ENCODE measurements at places on chromosomes 12 and 14.

DNA sequence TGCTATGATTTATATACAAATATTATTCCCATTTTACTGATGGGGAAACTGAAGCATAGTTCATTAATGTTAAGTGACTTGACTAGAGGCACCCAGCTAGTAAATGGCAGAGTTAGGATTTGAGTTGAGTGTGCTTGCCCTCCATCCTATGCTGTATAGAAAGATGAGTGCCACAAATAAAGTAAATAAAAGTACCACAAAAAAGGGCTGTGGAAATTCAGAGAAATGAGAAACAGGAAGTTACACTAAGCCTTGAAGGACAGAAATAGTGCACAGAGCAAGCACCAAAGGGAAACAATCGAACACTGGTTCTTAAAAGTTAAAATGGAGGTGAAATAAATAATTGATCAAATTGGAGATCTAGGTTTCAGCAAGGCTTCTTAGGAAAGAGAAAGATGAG lies 9.2 kb upstream of the ABCD2 start:
- DNase-seq = no peak

GRCh38 chr14:71070169-71070568 lies 162.9 kb downstream of the PCNX1 start:
- no peak for DNase-seq

GRCh38 chr14:94569381-94570001 lies 8.2 kb downstream of the SERPINA4 start:
- DNase-seq = no peak

DNA sequence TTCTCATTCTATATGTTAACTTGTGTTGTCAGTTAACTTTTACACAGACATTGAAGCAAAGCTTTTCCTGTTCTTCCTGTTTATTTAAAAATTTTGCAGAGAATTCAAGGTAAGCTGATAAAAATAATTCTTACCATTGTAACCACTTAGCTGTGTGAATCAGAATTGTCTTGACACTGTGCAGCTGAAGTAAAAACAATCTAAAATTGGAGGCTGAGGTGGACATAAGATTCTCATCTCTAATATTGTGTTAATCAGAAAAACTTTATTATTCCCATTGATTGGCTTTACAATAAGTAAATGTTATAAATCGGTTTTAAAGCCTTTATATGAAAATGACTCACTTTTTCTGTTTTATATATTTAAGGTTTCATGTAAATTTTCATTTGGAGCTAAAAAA lies 240.3 kb upstream of the PLEKHG7 start:
- DNase-seq = no peak

DNA sequence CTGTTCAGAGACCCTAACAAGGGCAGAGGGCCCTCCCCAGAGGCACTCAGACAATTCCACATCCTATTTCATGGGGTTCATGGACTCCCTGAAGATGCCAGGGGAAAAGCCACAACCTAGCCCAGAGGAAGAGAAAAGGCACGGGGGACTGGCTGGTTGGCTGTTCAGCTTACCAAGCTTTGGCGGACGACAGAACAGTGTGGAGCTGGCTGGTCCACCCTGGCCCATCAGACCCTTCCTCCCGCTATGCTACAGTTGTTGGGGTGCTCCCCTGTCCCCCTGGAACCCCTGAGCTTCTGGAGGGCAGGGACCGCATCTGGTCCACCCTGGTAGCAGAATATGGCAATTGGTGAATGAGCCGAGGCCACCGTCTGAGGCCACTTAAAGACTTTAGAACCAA lies 6.3 kb downstream of the TESC start:
- DNase-seq = no peak

DNA sequence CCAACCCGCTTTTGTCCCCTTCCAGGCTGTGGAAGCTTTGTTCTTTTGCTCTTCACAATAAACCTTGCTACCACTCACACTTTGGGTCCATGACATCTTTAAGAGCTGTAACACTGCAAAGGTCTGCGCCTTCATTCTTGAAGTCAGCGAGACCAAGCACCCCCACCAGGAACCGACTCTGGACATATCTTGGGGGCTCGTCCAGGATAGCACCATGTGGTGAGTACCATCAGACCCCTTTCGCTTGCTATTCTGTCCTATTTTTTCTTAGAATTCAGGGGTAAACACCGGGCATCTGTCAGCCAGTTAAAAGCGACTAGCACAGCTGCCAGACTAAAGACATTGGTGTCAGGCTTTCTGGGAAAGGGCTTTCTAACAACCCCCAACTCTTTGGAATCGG lies 137.6 kb upstream of the PPFIA2 start:
- no peak for DNase-seq

DNA sequence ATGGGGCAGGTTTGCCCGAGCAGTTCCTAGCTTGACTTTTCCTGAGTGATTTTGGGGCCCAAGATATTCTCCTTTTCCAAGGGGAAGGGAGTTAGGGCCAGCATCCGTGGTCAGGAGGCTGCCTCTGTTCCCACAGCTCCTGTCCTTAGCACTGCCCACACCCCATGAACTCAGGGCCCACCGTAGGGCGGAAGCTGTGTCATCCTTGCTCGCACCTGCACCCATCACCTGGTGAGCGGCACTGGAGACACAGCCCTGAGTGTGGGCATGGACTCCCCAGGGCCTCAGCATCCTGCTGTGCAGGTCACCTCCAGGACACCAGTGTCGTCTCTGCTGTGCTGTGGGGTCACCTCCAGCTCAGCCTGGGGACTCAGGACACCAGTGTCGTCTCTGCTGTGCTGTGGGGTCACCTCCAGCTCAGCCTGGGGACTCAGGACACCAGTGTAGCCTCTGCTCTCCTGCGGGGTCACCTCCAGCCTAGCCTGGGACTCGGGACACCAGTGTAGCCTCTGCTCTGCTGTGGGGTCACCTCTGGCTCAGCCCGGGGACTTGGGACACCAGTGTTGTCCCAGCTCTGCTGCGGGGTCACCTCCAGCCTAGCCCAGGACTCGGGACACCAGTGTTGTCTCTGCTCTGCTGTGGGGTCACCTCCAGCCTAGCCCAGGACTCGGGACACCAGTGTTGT lies 322.9 kb downstream of the ADGRD1 start:
- no peak for DNase-seq

GRCh38 chr12:94783862-94784261 lies 133.5 kb upstream of the TMCC3 start:
- DNase-seq = no peak

DNA sequence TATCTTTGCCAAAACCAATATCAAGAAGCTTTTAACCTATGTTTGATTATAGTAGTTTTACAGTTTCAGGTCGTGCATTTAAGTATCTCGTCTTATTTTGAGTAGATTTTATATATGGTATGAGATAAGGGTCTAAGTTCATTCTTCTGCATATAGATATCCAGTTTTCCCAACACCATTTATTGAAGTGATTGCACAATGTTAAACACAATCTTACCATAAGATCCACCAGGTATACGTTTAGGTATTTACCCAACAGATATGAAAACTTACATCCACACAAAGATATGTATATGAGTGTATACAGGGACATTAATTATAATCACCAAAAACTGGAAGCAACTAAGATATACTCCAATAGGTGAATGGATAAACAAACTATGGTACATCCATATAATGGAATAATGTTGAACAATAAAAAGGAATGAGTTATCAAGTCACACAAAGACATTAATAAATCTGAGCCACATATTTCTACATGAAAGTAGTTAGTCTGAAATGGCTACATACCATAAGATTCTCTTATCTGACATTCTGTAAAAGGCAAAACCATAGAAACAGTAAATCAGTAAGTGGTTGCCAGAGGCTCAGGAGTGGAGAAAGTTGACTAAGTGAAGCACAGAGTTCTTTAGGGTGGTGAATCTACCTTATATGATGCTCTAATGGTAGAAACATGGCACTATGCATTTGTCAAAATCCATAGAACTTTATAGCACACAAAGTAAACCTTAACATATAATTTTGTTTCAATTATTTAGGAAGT lies 222.6 kb downstream of the NUAK1 start:
- no peak for DNase-seq

- no peak for DNase-seq
These were observed 173.8 kb downstream of the C12orf75 start for GRCh38 chr12:105504286-105504685.

DNA sequence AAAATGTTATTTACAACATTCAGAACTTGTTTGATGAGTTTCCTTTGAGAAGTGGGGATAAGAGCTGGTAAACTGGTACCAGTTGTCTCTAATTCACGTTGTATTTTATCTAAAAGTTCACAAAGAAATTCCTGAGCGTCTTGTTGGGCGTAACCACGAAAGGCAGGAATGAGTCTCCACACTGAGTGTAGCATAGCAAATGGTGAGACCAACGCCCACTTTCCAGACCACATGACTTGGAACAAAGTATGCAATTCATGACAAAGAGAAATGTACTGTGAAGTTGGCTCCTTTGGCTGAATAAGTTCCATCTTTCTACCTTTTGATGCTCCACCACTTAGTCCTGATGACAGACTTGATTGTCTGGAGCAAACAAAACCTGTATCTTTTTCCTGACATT lies 18.4 kb downstream of the USP44 start:
- no peak for DNase-seq

- no peak for DNase-seq
These were observed 87.0 kb downstream of the DNAI7 start for GRCh38 chr12:25107920-25108319.

- no peak for DNase-seq
These were observed 14.8 kb downstream of the PPP2R5C start for GRCh38 chr14:101776344-101776743.

- DNase-seq = no peak
These were observed 203.1 kb downstream of the KIF21A start for GRCh38 chr12:39239490-39240486.

- DNase-seq = no peak
These were observed 22.3 kb upstream of the SSPN start for GRCh38 chr12:26172946-26173552.

GRCh38 chr14:93970965-93971634 lies 5.3 kb downstream of the ASB2 start:
- peak; percentile 62 for DNase-seq

DNA sequence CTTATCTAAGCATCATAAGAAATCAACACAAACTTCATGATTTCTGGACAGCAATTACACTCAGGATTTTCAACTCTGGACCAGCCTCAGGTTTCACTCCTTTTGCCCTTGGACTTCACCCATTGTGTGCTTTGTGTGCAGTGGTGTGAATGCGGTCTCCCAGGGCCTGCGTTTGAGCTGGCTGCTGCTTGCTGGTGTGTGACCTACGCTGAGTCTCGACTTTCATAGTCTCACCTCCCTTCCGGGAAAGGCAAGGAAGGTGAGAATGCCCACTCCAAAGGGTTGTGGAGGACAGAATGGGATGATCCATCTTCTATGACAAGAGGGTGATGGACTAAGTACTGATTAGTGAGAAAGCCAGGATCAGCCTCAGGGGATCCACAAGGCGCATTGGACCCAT lies 228.8 kb downstream of the C12orf75 start:
- DNase-seq = no peak

- peak; percentile 26 for DNase-seq
These were observed 678 bp downstream of the ZBTB25 start for GRCh38 chr14:64502887-64503433.

- DNase-seq = no peak
These were observed 1.8 kb downstream of the PCNX1 start for GRCh38 chr14:70908935-70909641.

- DNase-seq = no peak
These were observed 2.9 kb downstream of the ABHD12B start for GRCh38 chr14:50874757-50875156.

GRCh38 chr14:52835122-52835903 lies 43.9 kb upstream of the GNPNAT1 start:
- no peak for DNase-seq

GRCh38 chr12:117158911-117159553 lies 31.2 kb downstream of the FBXO21 start:
- DNase-seq = no peak

GRCh38 chr12:17528394-17528793 lies 561.6 kb downstream of the RERGL start:
- no peak for DNase-seq

DNA sequence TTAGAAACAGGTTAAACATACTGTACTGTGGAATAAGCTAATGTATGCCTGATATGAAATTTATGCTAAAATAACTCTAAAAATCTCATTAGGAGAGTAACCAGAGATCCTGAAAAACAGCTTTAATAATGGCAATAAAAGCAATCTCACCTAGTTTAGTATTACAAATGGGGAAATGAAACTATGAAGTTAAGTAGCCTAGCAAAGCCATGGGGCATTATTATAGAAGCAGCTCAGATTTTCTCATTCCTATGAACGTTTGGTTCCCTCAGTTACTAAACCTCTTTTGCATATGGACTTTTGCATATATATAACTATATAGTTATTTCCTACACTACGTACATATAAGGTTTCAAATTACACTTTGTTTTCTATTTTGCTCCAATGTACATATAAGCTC lies 25.0 kb upstream of the APPL2 start:
- DNase-seq = no peak

GRCh38 chr14:101047326-101047725 lies 143.8 kb upstream of the RTL1 start:
- no peak for DNase-seq

DNA sequence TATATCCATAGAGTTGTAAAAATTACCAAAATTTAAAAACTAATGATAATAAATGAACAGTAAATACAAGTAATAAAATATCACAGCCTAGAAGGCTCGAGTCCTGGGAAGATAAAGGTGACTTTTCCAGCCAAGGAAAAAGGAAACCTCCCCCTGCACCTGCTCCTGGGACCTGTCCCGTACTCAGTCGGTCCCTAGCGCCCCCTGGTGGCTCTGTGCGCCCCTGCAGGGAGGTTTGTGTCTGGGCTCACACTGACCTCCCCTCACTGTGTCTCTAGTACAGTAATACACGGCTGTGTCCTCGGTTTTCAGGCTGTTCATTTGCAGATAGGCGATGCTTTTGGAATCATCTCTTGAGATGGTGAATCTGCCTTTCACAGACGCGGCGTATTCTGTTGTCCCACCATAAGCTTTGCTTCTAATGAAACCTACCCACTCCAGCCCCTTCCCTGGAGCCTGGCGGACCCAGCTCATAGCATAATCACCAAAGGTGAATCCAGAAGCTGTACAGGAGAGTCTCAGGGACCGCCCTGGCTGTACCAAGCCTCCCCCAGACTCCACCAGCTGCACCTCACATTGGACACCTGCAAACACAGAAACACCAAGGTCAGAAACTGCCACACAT lies 1030.4 kb downstream of the TMEM121 start:
- peak; percentile 73 for DNase-seq

GRCh38 chr12:115364921-115365320 lies 680.9 kb upstream of the TBX3 start:
- DNase-seq = no peak

- DNase-seq = no peak
These were observed 2.3 kb downstream of the ATXN7L3B start for GRCh38 chr12:74539765-74540526.

GRCh38 chr14:71230897-71231296 lies 323.6 kb downstream of the PCNX1 start:
- no peak for DNase-seq
